ENCODE measurements at places on chromosomes 6 and 20. TPM values are rescaled to one million over a fixed set of nuclear protein-coding genes. Genes with fewer than 3 reads are reported as not detected.

DNA sequence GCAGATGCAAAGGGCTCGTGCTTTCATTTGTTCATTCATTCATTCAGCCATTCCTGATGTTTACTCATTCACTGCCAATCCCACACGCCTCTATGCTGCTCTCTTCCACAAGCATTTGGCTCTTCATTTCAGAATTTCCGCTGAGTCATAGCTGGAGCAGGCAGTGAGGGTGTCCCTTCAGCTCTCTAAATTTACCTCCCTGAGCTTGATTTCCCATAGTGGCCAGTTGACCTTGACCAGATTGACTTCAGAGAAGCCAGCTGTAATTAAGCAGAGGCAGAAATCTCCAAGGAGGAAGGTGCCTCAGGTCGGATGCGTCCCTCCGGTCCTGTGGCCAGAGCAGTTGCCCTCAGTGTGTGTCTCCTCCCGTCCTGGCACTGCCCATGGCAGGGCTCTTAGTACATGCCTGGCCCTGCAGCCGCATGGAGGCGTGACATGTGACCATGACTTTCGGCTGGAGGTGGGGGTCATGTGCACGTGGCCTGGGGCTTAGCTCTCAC lies 267.2 kb upstream of the ECI2 start:
- DNase-seq = no peak

The DNMT3B gene
- total RNA-seq = 496 TPM

The TMEM200A gene
- total RNA-seq = 4.2 TPM

The POPDC3 gene
- total RNA-seq = 1.1 TPM

The ARHGAP40 gene
- total RNA-seq = 10.9 TPM
